Activated CD8-positive, alpha-beta memory T cell treated with anti-CD3 and anti-CD28 coated beads, Interleukin-2, amount 10 ng/mL, durations not matched to agents 7 days and 5 days (primary cell): ENCODE measurements at places on chromosomes 13 and 19.
A peak's percentile ranks its signal among the peaks of the same experiment; 100 is the strongest.

DNA sequence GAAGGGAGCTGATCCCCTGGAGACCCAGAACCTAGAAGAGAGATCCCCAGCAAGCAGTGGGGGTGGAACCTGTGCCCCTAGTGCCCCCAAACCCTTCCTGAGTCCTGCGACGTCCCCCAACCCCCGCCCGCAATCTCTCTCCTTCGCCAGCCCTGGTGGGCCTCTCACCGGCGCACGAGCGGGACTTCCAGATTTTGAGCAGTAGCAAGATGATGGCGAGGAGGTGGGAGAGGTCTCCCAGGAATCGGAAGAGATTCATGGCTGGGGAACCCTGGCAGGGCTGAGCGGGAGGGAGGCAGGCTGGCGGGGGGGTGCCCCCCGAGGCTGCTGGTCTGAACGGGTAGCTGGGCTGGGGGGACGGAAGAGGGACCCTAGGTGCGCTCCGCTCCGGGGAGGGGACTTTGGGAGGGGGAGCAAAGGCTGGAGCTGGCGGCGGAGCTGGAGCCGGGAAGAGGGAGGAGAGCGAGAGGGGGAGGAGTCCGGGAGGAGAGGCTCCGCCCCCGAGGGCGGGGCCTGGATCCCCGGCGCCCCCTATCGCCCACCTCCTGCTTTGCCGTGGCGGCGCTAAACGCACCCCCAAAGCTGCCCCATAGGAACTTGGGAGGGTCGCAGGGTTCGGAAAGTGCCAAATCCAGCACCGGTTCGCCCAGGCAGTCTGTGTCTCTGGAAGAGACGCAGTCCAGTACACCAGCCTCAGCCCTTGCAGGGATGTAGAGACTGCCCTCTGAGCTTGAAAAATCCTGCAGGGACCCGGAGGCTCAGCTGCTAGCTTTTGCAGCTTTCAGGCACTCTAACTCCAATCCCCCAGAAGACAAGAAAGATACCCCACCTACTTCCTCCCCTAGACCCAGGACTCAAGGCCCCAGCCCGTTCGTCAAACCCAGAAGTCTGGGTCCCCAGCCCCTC is at the start of gene KDELR1:
Gene KDELR1, minus strand, starts transcription at position 452 of the 906 bp plus-strand sequence. Its CDS starts 193 bp downstream, at position 259.
- DNase-seq, result peak; percentile 77

DNA sequence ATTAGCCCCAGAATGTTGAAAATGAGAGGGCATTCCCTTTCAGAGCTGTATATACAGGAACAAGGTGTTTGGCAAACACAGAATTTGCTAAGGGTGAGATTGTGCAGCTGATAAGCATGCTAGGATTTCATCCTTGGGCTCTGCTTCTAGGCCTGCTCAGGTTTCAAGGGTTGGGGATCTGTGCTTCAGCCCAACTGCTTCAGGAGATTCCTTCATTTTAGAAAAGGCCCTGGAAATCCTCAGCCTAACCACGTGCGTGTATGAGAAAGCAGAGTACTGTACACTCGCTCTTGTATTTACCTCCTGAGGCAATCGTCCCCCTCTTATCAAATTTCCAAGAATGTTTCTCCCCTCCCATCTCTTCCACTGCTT is 291.6 kb upstream of the ARGLU1 start:
- no peak for DNase-seq

DNA sequence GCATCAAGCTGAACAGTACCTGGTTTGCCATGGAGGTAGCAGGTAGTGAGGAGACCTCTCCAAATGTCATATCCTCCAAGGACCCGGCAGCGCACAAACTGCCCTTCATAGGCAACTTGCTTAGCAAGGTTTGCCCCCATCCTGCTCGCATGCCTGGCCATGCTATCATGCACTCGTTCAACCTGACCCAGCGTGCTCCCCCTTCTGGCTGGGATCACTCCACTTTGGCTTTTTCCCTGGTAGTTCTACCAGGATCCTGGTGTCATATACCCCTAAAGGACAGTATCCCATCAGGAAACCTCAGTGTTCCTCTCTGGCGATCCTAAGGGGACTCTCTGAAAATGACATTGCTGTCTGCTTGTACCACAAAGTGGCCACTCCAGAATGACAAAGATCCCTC is 38.6 kb upstream of the ZNF30 start:
- no peak for DNase-seq

DNA sequence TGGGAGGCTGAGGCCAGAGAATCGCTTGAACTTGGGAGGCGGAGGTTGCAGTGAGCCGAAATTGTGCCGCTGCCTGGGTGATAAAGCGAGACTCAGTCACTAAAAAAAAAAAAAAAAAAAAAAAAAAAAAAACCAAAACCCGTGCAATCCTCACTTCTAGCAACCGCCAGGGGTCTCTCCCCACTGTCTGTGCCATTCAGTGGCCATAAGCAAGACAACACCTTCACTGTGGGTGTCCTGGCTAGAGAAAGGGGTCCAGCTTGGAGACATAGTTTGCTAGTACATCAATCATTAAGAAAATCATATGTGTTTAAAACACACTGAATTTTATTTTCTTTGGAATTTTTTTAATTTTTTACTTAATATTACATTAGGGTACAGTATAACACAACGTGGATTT is 68.2 kb downstream of the RASL11A start:
- DNase-seq, result no peak

DNA sequence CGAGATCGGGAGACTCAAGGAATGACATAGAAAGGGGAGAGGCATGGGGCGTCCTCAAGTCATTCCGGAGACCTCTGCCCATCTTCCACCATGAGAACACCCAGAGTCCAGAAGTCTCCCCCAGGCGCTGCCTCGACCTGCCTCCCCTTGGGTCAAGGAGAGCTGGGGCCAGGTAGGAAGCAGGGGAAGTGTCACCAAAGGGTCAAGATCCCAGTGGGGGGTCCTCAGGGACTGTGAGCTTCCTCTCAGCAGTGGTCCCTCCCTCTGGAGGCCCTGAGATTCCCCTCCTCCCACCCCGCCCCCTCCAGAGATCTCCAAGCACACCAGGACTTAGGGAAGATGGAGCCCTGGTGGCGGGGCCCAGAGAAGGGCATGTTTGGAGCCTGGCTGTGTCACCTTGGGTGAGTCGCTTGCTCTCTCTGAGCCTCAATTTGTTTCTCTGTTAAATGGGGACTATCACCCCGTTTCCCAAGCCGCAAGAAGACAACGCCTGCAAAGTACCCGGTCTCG is 919 bp downstream of the DACT3 start:
- DNase-seq, result no peak

GRCh38 chr19:1761528-1762242 is 8.4 kb downstream of the ONECUT3 start:
- DNase-seq, result no peak

GRCh38 chr19:58544591-58545285 is 874 bp downstream of the TRIM28 start:
- peak; percentile 60 for DNase-seq

DNA sequence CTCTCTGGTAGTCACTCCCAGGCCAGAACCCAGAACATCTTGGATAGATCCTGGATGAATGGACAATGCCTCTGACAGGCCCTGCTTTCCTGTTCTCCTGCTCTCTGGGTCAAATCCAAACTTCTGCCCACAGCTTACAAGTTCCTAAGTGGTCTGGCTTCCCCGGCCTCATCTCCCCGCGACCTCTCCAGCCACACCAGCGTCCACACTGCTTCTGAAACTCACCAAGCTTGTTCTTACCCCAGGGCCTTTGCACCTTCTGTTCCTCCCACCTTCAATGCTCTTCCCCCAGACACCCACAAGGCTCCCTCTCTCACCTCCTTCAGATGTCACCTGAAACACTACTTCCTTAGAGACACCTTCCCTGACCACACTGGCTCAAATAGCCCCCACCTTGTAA is 3.5 kb downstream of the OLFM2 start:
- no peak for DNase-seq

DNA sequence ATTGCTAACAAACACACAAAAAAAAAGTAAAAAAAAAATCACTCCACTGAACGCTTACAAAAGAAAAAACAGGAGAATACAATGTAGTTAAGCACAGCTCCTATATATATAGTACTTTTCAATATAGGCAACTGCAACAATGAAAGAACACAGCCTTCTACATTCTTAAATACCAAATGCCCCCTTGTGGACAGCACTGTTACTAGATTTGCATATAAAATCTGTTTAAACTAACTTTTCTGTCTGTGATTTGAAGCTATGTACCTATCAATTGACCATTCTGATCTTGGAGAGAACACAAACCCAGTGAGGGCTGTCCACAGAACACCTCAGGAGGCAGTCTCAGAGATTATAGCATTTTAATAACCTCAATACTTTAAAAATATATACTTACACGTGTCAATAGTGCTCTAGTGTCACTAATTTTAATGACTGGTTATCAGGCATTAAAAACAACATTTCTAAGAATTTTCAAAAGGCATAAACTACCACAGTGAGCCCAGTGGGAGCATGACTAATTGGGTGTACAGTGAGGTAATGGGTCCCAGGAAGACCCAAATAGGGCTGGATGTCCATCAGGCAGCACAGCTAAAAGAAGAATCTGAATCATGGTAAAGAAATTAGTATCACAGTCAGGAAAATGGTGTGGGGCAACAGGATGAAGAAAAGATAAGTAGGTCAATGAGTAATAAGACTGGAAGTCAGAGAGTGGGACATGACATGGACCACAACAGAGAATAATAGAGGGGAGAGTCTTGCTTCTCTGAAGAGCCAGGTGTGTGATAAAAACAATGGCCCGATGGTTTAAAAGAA is 22.2 kb downstream of the CCDC169 start:
- no peak for DNase-seq

- DNase-seq, result no peak
Observed at GRCh38 chr19:16456652-16457194, 15.0 kb downstream of the EPS15L1 start.

- no peak for DNase-seq
Observed at GRCh38 chr13:80668452-80668851, 327.5 kb upstream of the SPRY2 start.

DNA sequence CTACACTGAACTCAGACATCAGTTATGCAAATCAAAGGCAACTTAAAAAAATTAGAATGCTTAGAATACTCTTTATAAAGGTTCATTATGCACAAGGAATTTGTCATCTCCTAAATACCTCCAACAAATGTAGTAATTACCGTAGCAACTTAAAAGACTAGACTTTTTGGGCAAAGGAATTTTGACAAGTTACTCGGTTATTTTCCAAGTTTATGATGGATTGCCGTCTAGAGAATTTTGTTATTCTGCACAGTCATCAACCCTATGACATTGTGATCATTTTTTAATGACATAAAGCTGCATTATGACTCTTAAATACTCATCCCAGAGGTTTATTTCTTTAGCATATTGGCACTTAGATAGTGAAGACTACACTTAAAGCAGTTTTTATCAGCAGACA is 71.9 kb downstream of the TRPC4 start:
- no peak for DNase-seq

GRCh38 chr13:62598708-62599107 is 1183.1 kb upstream of the PCDH20 start:
- no peak for DNase-seq

- no peak for DNase-seq
Observed at GRCh38 chr13:110125613-110126272, 181.2 kb downstream of the COL4A1 start.

GRCh38 chr13:48319531-48320398 is 16.2 kb downstream of the RB1 start:
- DNase-seq, result no peak

DNA sequence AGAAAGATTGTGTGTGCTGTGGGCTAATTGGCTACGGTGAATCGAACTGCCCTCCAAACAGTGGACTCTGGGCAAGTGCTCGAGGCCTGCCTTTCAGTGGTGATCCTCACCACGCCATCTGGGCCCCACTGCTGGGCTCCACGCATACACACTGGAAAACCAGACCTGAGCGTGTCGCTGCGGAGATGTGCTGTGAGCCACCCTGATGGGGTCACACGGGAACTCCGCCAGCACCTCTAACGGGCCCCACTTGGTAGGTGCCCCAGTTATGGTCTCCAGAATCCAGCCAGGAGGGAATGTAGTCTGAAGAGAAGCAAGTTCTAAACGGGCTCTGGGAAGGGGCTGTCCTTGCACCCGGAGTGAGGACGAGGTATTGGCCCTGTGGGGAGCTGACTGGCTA is 39.3 kb downstream of the C13orf46 start:
- DNase-seq, result no peak

- no peak for DNase-seq
Observed at GRCh38 chr19:46861691-46862502, 1.1 kb downstream of the ARHGAP35 start.

DNA sequence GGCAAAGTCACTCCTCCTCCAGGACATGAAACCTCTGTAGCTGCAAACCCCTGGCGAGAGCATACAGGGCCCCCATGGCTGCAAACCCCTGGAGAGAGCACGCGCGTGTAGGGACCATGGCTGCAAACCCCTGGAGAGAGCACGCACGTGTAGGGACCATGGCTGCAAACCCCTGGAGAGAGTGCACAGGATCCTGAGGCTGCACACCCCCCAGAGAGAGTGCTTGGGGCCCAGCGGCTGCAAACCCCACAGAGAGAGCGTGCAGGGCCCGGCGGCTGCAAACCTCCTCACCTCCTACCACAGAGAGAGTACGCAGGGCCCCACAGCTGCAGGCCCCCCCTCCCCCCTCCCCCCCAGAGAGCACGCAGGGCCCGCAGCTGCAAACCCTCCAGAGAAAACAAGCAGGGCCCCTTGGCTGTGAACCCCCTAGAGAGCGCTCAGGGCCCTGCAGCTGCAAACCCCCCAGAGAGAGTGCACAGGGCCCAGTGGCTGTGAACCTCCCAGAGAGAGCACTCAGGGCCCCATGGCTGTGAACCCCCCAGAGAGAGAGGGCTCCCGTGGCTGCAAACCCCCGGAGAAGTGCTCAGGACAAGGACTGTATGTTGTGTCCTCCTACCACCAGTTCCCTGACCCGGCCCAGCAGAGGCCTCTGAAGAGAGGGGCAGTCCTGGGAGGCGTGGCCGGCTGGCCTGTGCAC is 7.3 kb downstream of the ADPRHL1 start:
- DNase-seq, result no peak

DNA sequence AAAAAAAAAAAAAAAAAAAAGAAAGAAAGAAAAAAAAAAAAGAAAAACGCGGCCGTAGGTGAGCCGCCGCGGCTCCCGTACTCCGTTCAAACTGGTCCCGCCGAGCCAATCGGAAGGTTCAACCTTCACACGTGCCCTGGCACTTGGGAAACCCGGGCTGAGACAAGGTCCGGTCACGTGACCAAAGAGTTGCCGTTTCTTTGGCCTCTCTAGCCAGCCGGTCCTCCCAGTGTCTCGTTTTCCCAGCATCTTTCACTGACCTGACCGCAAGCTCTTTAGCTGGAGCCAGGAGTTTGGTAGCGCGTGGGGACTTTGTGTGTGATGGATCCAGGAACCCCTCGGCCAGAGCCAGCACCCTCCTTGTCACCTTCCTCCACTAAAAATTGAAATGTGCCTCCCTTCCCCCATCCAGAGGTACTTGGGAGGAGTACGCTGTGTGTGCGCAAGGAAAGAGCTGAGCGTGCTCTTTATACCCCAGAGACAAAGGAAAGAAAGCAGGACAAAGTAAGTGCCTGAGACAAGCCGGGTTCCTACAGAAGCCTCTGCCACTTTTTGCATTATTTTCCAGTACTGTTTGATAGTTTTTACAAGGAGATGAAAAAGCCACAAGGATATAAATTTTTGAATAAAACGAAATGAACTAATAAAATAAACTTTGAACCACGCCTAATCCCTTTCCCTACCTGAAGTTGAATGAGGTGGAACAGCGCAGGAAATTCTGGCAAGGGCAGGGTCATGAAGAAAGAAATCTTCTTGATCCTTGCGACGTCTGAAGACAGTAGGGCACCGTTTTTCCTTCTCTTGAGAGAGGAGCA is 959 bp downstream of the TNPO2 start:
- peak; percentile 98 for DNase-seq
